ENCODE measurements at places on chromosomes 4 and X. TPM values are rescaled to one million over a fixed set of nuclear protein-coding genes. Genes with fewer than 3 reads are reported as not detected.

Gene H2BW1
- not detected for total RNA-seq

Gene AMOT
- total RNA-seq: 1.9 TPM

Gene HPGDS
- total RNA-seq: not detected

Gene FDCSP
- not detected for total RNA-seq

Gene RAB33A
- 21.5 TPM for total RNA-seq

Gene UGT2B7
- total RNA-seq: not detected

Gene MBNL3
- 8.9 TPM for total RNA-seq

Gene CLIC2
- 0.20 TPM for total RNA-seq

Gene IL21
- total RNA-seq: 138 TPM

Gene PDCL2
- not detected for total RNA-seq

Gene LRIT3
- not detected for total RNA-seq

Gene PNMA5
- not detected for total RNA-seq

DNA sequence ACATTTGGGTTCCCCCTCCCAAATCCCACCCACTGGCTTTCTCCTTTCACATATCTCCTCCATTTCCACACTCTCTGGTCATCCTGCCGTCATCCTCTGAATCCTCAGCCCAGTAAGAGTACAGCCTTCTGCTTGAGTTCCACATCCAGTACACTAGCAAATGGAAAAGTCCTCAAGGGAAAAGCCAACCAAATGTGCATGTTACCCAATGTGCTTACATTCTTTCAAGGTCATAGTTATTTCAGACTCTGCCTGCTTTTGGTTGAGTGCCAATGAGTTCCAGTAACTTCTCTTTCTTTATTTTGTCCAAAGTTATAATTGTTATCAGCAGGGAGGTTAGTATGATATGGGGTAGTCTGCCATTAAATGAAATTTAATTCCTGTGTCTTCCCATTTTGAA, 78.1 kb downstream of the SRPX start:
- DNase-seq: no peak
- no peak overlapping the region for H3K27ac ChIP-seq
- H3K27me3 ChIP-seq: no peaks in the 10 kb centered on the region
- no peaks in the 10 kb centered on the region for H3K36me3 ChIP-seq

DNA sequence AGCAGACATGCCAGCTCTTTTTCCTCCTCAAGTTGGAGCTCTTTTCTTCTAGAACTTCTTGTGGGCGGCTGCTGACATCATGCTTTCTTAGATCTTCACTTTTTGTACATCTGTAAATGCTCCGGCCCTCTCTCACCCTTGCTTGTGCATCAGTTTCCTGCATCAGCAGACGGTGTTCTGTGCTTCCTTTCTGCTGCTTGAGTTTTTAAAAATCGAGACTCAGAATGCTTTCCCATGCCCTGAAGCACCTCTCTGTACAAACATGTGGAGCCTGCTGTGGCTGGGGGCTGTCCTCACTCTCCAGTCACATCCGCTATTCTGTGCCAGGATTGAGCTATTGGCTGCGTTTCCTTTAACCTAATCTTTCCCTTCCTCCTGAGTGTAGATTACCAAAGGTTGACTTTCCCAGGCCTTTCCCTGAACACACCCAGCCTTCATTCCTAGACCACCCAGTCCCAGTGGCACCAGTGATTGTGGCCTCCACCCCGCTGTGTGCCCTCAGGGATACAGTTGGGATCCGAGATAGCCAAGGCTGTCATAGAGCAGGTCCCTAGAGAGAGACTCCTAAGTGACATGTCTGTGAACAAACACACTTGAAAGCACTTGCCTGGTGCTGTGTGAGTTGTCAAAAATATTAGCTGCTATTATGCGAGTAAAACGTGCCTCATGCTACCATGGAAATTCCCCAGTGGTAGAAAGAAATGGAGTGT, 41.9 kb downstream of the TNIP2 start:
- no peaks in the 10 kb centered on the region for H3K27me3 ChIP-seq
- peaks cover 32% of the 10 kb centered on the region for H3K36me3 ChIP-seq
- H3K4me3 ChIP-seq: peak overlapping the region; percentile 35
- H3K4me1 ChIP-seq: peaks cover 33% of the 10 kb centered on the region
- peak; percentile 38 for DNase-seq

GRCh38 chrX:101078716-101079598, at the start of gene TMEM35A:
Gene TMEM35A, plus strand, starts transcription at chrX:101078879. Its CDS starts 124 bp downstream, at chrX:101079003.
- no peaks in the 10 kb centered on the region for H3K4me1 ChIP-seq
- no peak for DNase-seq
- no peaks in the 10 kb centered on the region for H3K36me3 ChIP-seq
- H3K27me3 ChIP-seq: peaks cover 15% of the 10 kb centered on the region

GRCh38 chr4:55661398-55662056, 25.4 kb upstream of the NMU start:
- H3K4me1 ChIP-seq: peaks cover 8% of the 10 kb centered on the region
- DNase-seq: no peak
- no peak overlapping the region for H3K4me3 ChIP-seq
- no peak overlapping the region for H3K27ac ChIP-seq

- H3K36me3 ChIP-seq: no peaks in the 10 kb centered on the region
- H3K27me3 ChIP-seq: no peaks in the 10 kb centered on the region
- no peak for DNase-seq
- no peak overlapping the region for H3K27ac ChIP-seq
Observed at GRCh38 chr4:137421796-137422195, 110.5 kb downstream of the PCDH18 start.

- H3K4me1 ChIP-seq: peaks cover 41% of the 10 kb centered on the region
- no peaks in the 10 kb centered on the region for H3K27me3 ChIP-seq
- peaks cover 4% of the 10 kb centered on the region for H3K36me3 ChIP-seq
- H3K4me3 ChIP-seq: no peak overlapping the region
Observed at GRCh38 chrX:7088968-7089615, 58.4 kb upstream of the STS start.

DNA sequence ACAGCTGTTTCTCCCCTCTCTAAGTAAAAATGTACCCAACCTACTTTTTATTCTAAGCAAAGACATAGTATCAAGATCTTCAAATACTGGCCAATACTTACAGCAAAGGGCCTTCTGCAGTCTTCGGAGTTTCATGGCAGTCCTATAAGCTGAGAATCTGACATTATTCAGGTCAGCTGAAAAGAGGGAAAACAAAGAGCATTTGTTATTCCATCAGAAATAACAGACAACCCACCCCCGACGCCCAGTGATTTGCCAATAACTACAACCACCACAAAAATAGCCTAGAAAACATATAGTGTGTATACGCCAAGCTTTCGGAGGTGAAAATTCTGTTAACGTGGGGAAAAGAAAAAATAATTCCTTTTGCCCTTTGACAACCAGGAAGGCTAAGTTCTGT, 151.1 kb upstream of the FTHL17 start:
- no peaks in the 10 kb centered on the region for H3K27me3 ChIP-seq
- H3K27ac ChIP-seq: no peak overlapping the region
- H3K36me3 ChIP-seq: peaks cover 4% of the 10 kb centered on the region
- H3K4me1 ChIP-seq: peaks cover 6% of the 10 kb centered on the region
- no peak for DNase-seq

- no peak overlapping the region for H3K27ac ChIP-seq
- peaks cover 23% of the 10 kb centered on the region for H3K4me1 ChIP-seq
- no peak for DNase-seq
- H3K4me3 ChIP-seq: no peak overlapping the region
Observed at GRCh38 chr4:67725132-67725531, 24.2 kb upstream of the UBA6 start.

DNA sequence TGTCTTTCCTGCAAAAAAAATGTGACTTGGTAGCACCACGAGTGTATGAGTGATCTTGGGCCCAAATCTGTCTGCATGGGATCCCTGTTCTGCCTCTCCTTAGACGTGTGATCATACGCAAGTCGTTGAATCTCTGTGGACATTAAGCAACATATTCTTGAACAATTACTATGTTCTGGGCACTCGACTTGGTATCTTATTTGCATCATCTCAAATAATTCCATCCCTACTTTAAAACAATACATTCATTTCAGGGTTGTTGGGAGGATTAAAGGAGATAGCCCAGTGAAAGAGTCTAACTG, 145.4 kb upstream of the CPEB2 start:
- H3K4me3 ChIP-seq: no peak overlapping the region
- peaks cover 7% of the 10 kb centered on the region for H3K36me3 ChIP-seq
- no peak for DNase-seq
- peaks cover 55% of the 10 kb centered on the region for H3K4me1 ChIP-seq
- no peaks in the 10 kb centered on the region for H3K27me3 ChIP-seq

DNA sequence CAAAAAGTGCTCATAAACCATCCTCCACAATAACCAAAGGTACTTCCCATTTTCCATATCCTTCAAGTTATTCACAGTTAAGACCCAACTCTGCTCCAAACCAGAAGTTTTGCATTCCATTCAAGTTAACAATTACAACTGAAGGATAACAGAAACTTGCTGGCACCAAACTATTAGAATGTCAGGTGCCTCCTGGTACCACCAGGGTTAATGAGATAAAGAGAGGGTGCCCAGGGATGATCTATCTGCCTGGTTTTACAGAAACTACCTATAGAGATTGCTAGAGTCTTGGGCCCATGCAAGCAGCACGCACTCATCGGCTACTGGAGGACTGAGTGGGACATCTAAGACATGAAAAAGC, 114.6 kb downstream of the RBM47 start:
- no peak for DNase-seq
- H3K27me3 ChIP-seq: peaks cover under 1% of the 10 kb centered on the region
- H3K4me1 ChIP-seq: peaks cover 35% of the 10 kb centered on the region
- peak overlapping the region; percentile 74 for H3K27ac ChIP-seq
- peaks cover 8% of the 10 kb centered on the region for H3K36me3 ChIP-seq
- no peak overlapping the region for H3K4me3 ChIP-seq

DNA sequence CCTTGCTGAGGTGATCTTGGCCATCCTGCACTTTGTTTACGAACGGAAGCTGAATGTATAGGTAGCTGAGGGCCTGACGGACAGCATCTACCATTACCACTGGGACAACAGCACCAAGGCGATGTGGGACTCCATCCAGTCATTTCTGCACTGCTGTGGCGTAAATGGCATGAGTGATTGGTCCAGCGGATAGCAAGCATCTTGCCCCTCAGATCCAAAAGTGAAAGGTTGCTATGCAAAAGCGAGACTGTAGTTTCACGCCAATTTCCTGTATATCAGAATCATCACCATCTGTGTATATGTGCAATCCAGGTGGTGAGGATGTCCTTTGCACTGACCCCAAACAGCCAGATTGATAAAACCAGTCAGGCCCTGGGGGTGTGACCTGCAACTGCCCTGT, 4.2 kb upstream of the PYURF start:
- no peak for DNase-seq
- no peak overlapping the region for H3K27ac ChIP-seq
- peaks cover 1% of the 10 kb centered on the region for H3K36me3 ChIP-seq

DNA sequence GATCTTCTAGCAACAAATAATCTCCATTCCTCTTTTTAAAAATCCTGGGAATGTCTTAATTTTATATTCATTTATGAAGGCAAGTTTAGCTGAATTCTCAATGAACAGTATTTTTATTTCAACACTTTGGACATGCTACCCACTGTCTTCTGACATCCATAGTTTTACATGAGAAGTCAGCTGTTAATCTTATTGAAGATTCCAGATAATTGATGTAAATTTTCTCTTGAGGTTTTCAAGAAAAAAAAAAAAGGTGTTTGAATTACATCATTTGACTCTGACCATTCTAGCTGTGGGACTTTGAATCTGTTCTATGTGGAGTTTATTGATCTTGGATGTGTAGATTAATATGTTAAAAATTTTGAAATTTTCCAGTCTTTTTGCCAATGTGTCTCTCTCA, 28.0 kb downstream of the PDHA2 start:
- no peak for DNase-seq
- no peak overlapping the region for H3K27ac ChIP-seq
- H3K4me3 ChIP-seq: no peak overlapping the region

GRCh38 chr4:26996745-26997144, 136.1 kb downstream of the STIM2 start:
- H3K27ac ChIP-seq: no peak overlapping the region
- no peak for DNase-seq
- peaks cover 19% of the 10 kb centered on the region for H3K36me3 ChIP-seq
- no peaks in the 10 kb centered on the region for H3K27me3 ChIP-seq
- no peak overlapping the region for H3K4me3 ChIP-seq
- H3K4me1 ChIP-seq: peaks cover 25% of the 10 kb centered on the region

- H3K27me3 ChIP-seq: no peaks in the 10 kb centered on the region
- H3K27ac ChIP-seq: peak overlapping the region; percentile 94
Observed at GRCh38 chrX:119753639-119754257, 4.6 kb upstream of the SOWAHD start.

DNA sequence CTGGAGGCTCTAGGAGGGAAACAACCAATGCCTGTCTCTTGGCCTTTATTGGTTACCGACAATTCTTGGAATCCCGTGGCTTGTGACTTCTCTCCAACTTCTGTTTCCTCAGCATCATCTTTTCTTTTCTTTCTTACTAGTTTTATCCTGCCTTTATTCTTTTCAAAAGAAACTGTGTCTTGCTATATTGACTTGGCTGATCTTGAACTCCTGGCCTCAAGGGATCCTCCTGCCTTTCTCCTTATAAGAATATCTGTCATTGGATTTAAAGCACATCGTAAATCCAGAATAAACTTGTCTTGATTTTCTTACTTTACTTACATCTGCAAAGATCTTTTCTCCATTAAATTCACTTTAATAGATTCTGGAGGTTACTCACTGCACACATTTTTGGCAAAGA, 49.9 kb upstream of the UGT2B10 start:
- DNase-seq: no peak
- no peak overlapping the region for H3K4me3 ChIP-seq
- H3K4me1 ChIP-seq: no peaks in the 10 kb centered on the region
- H3K36me3 ChIP-seq: no peaks in the 10 kb centered on the region
- no peaks in the 10 kb centered on the region for H3K27me3 ChIP-seq
- H3K27ac ChIP-seq: no peak overlapping the region

All from activated T-helper 1 cell treated with anti-CD3 and anti-CD28 coated beads, Interleukin-12 subunit alpha, Interleukin-12 subunit beta, Interleukin-2, Interleukin-4 antibody, amounts not matched to agents 30 ng/mL and 10 ng/mL and 1 ng/mL, durations not matched to agents 14 hours and 24 hours and 36 hours (primary cell).